ENCODE measurements at places on chromosomes 5 and 9. TPM values are rescaled to one million over a fixed set of nuclear protein-coding genes. Genes with fewer than 3 reads are reported as not detected.

- H3K27me3 ChIP-seq, result no peaks in the 10 kb centered on the region
- no peaks in the 10 kb centered on the region for H3K36me3 ChIP-seq
- no peaks in the 10 kb centered on the region for H3K4me1 ChIP-seq
- peak; percentile 31 for DNase-seq
- no peak overlapping the region for H3K4me3 ChIP-seq
Measured at GRCh38 chr9:29830821-29831220, 2257.5 kb upstream of the C9orf72 start.

GRCh38 chr5:56585999-56586691 is 229.2 kb upstream of the MAP3K1 start:
- DNase-seq, result no peak
- peaks cover 2% of the 10 kb centered on the region for H3K27me3 ChIP-seq
- H3K36me3 ChIP-seq, result no peaks in the 10 kb centered on the region
- H3K4me3 ChIP-seq, result peak overlapping the region; percentile 17
- peak overlapping the region; percentile 38 for H3K27ac ChIP-seq

DNA sequence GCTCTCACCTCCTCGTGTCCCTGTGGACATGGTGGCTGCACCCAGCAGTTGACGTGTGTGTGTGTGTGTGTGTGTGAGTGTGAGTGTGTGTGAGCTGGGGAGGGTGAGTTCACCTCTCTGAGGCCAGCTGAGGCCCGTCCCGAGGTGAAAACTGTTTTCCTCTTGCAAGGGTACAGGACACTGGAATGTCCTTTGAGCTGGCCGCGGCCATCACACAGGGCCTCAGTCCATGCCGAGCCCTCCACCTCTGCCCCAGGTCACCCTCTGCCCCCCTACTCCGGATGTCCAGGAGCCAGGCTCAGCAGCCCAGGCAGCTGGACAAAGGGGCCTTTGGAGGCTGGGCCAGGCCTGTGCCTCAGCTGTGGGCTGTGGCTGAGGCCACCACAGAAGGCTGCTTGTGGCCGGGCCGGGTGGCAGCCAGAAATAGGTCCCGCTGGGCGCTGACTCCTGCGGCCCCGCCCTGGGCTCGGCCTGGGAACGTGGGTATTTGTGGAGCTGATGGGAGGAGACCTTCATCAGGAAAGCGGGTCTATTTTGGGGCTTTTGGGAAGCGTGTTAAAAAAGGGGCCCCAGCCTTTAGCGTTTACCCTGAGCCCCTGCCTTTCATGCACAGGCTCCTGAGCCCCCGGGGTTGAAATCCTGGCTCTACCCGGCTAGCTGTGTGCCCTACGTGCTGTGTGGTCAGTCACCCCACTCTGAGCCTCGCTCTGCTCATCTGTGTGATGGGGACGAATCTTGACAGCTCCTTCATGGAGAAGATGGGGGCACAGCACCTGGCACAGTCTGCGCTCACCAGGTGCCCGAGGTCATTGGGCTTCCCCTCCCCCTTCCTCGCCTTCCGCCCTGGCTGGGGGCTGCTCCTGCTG is 75.1 kb upstream of the IER5L start:
- H3K27ac ChIP-seq, result peak overlapping the region; percentile 84
- peaks cover 52% of the 10 kb centered on the region for H3K4me1 ChIP-seq
- DNase-seq, result peak; percentile 53
- H3K36me3 ChIP-seq, result no peaks in the 10 kb centered on the region
- no peak overlapping the region for H3K4me3 ChIP-seq

MSX2 gene
- 1.1 TPM for total RNA-seq

CCDC183 gene
- 0.93 TPM for total RNA-seq

DNA sequence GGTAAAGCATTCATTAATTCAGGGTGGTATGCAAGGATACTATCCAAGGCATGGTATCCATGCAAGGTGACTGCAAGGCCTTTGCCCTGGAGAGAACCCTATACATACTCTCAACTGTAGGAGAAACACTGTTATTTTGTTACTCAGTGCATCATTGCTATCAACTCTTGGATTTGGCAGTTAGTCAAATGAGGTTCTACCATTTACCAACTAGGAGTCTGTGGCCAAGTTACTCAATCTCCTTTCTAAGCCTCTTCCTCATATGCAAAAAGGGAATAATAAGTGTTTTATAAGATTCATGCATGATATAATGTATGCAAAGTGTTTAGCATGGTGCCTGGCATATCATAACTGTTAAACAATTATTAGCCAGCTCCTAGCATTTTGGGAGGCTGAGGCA is 4.0 kb downstream of the PCDHGC3 start:
- no peak for DNase-seq
- peaks cover 39% of the 10 kb centered on the region for H3K36me3 ChIP-seq
- H3K27me3 ChIP-seq, result no peaks in the 10 kb centered on the region
- peaks cover 84% of the 10 kb centered on the region for H3K4me1 ChIP-seq

PROB1 gene
- 2.2 TPM for total RNA-seq

GRCh38 chr9:30048396-30048795 is 2336.0 kb upstream of the ACO1 start:
- no peak overlapping the region for H3K27ac ChIP-seq
- H3K4me3 ChIP-seq, result no peak overlapping the region
- H3K36me3 ChIP-seq, result no peaks in the 10 kb centered on the region
- H3K4me1 ChIP-seq, result no peaks in the 10 kb centered on the region
- H3K27me3 ChIP-seq, result no peaks in the 10 kb centered on the region

GRCh38 chr9:105341434-105342146 is 97.1 kb downstream of the SLC44A1 start:
- H3K27me3 ChIP-seq, result no peaks in the 10 kb centered on the region
- H3K36me3 ChIP-seq, result no peaks in the 10 kb centered on the region

ZNF608 gene
- total RNA-seq, result 106 TPM

- no peak overlapping the region for H3K4me3 ChIP-seq
- H3K27ac ChIP-seq, result no peak overlapping the region
- no peak for DNase-seq
- H3K27me3 ChIP-seq, result no peaks in the 10 kb centered on the region
- no peaks in the 10 kb centered on the region for H3K36me3 ChIP-seq
Measured at GRCh38 chr5:84589926-84590325, 205.2 kb upstream of the EDIL3 start.

DNA sequence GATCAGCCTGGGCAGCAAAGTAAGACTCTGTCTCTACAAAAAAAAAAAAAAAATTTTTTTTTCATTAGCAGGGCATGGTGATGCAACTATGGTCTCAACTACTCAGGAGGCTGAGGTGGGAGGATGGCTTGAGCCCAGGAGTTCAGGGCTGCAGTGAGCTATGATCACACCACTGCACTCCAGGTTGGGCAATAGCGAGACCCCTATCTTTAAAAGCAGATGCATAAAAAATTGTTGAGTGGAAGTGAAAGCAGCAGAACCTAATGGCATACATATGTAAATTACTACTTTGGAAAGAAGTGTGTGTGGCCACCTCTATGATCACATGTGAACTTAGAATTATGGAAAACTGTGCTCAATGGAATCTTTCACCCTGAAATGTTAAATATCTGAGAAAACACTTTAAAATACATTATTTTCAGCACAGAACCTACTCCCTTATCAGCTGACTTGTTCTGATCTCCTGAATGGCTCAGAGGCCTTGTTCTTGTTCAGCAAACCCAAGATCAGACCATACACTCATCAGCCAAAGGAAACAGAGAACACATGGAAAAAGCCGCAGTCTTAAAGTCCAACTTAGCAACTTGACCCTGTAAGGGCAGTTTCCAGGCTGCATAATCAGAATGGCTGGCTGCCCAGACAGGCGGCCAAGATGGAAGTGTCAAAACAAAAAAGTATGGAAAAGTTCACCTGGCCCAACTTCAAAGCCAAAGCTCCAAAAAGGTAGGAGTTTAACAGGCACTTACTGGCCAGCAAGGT is 56.5 kb downstream of the SIL1 start:
- no peak overlapping the region for H3K4me3 ChIP-seq
- peaks cover 5% of the 10 kb centered on the region for H3K4me1 ChIP-seq
- no peaks in the 10 kb centered on the region for H3K27me3 ChIP-seq
- H3K36me3 ChIP-seq, result no peaks in the 10 kb centered on the region
- H3K27ac ChIP-seq, result no peak overlapping the region

- peaks cover 10% of the 10 kb centered on the region for H3K4me1 ChIP-seq
- H3K27me3 ChIP-seq, result no peaks in the 10 kb centered on the region
- H3K4me3 ChIP-seq, result no peak overlapping the region
- H3K36me3 ChIP-seq, result no peaks in the 10 kb centered on the region
- no peak for DNase-seq
- peak overlapping the region; percentile 53 for H3K27ac ChIP-seq
Measured at GRCh38 chr9:16484180-16484579, 386.3 kb downstream of the BNC2 start.

DNA sequence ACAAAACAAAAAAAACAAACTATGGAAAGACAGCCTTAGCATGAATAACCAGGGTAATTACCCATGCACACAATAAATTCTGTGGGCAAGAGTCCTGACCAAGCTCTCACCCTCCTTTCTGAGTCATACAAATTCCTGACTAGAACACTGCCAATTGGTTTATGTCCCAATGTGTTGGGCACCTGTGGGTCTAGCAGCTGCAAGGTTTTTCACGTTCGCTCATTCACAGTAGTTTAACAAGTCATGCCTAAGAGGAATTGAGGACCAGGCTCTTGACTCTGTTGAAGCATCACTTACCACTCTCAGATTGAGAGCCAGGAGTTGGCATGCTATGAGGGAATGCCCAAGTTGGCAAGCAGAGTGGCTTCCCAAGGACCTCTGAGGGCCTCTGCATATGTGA is 205.5 kb upstream of the SLC24A2 start:
- H3K36me3 ChIP-seq, result no peaks in the 10 kb centered on the region
- DNase-seq, result no peak
- no peak overlapping the region for H3K4me3 ChIP-seq
- H3K4me1 ChIP-seq, result peaks cover 8% of the 10 kb centered on the region
- H3K27ac ChIP-seq, result no peak overlapping the region

- DNase-seq, result no peak
- H3K4me1 ChIP-seq, result peaks cover 63% of the 10 kb centered on the region
- H3K27ac ChIP-seq, result peak overlapping the region; percentile 82
Measured at GRCh38 chr5:123873846-123874245, 361.9 kb downstream of the CSNK1G3 start.

- DNase-seq, result no peak
- peaks cover 14% of the 10 kb centered on the region for H3K27me3 ChIP-seq
- H3K4me1 ChIP-seq, result peaks cover 66% of the 10 kb centered on the region
Measured at GRCh38 chr5:135395866-135396265, 3.2 kb downstream of the MACROH2A1 start.

PAEP gene
- total RNA-seq, result not detected

GRCh38 chr5:161165998-161166660 is 314.1 kb upstream of the ATP10B start:
- H3K4me3 ChIP-seq, result no peak overlapping the region
- H3K36me3 ChIP-seq, result no peaks in the 10 kb centered on the region
- no peak for DNase-seq
- H3K27me3 ChIP-seq, result no peaks in the 10 kb centered on the region
- no peak overlapping the region for H3K27ac ChIP-seq

DNA sequence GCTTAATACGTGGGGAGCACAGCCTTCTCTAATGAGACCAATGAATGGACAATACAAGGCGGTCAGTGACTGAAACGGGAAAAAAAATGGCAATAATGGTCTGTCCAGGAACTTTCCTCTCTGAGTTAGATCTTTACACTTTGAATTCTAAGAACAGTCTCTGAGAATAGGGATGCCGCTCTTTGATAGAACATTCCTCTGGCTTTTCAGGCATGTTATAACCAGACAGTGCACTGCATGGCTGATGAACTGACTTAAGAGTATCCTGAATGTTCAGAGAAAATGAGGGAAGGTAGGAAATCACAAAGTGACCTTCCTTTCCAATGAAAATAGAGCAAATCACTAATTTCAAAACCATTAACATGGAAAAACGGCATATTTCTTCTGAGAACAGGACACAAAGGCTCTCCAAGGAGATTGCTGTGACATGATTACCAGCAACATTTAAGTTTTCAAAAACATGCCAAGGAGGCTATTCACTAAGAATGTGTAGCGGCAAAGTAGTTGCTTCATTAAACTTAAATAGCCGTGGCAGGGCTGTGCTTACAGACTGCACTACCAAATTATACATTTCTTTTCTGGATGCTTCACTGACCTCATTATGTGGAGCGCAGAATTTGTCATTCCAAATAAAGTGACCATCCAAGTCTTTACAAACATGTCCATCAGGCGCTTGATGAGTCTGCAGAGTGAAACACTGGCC is 105.9 kb downstream of the MARCHF3 start:
- no peak for DNase-seq
- no peaks in the 10 kb centered on the region for H3K27me3 ChIP-seq
- no peak overlapping the region for H3K27ac ChIP-seq

- no peaks in the 10 kb centered on the region for H3K27me3 ChIP-seq
- no peaks in the 10 kb centered on the region for H3K36me3 ChIP-seq
- no peak for DNase-seq
- H3K4me1 ChIP-seq, result no peaks in the 10 kb centered on the region
- no peak overlapping the region for H3K27ac ChIP-seq
Measured at GRCh38 chr5:89864941-89865340, 544.6 kb downstream of the CETN3 start.

DNA sequence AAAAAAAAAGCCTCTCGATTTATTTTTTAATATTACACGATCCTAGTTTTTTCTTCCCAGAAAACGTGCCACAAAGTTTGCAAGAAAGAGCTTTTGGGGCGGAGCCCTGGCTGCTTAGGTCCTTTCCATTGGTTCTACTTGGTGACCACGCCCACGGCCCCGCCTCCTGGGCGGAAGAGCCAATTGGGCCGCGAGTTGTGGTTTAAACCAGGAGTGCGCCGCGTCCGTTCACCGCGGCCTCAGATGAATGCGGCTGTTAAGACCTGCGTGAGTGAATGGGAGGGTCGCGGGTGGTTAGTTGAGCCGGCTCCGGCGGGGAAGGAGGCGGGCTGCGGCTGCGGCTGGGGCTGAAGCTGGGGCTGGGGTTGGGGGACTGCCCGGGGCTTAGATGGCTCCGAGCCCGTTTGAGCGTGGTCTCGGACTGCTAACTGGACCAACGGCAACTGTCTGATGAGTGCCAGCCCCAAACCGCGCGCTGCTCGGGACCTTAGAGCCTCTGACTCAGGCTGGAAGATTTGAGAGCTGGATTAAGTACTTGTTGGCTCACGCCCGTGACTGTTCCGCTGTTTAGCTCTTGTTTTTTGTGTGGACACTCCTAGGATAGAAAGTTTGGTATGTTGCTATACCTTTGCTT is at the start of gene PTTG1:
Gene PTTG1, plus strand, starts transcription at position 231 of the 634 bp plus-strand sequence. CDS start 458 bp downstream, outside the sequence.
- peak within 1 kb of the TSS; percentile 89 for H3K27ac ChIP-seq
- no peaks in the 10 kb centered on the region for H3K36me3 ChIP-seq
- H3K27me3 ChIP-seq, result no peaks in the 10 kb centered on the region
- peak; percentile 95 for DNase-seq
- peak within 1 kb of the TSS; percentile 94 for H3K4me3 ChIP-seq

DNA sequence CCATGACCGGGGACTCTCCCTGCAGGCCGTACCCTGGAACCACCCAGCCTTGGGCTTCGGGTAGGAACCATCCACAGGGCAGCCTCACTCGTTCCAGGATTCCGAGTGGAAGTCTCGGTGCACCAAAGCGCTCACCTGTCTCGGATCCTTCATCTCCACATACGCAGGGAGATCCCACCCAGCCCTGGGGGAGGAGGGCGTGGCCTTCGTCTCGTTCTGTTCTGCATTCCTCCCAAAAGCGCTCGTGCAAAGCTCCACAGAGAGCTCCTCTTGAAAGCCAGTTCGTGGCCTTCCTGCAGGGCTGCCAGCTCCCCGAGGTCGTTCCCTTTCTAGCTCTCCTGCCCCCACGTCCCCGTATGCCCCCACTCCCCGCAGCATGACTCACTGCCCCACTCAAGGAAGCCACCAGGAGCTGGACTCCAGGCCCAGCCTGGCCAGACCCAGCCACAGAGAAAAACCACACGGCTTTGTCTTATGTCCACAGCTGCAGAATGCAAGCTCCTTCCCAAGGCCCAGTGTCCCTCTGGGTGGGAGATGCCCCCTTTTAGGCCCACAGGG is 65.0 kb upstream of the SARDH start:
- no peak for DNase-seq
- H3K27ac ChIP-seq, result peak overlapping the region; percentile 81
- H3K27me3 ChIP-seq, result no peaks in the 10 kb centered on the region
- no peak overlapping the region for H3K4me3 ChIP-seq
- H3K4me1 ChIP-seq, result no peaks in the 10 kb centered on the region

BARHL1 gene
- total RNA-seq, result not detected
